ENCODE measurements at places on chromosomes 3 and 15.

DNA sequence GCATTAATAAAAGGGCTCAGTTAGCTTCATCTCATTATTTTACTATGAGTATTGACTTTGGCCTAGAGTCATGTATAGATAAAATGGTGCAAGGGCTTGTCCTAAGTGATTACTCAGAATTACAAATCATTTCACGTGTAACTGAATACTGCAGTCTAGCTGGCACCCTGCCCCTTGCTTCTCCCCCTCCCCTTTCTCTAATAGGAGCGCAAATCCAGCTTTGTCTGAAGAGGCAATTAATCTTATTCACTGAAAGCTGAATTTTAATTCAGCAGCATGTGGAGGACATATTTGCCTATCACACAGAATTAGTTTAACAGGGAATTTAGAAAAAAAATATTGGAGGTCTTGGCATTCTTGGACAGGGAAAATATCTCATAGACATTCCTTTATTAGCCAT, 412.1 kb upstream of the DPH6 start:
- DNase-seq, result no peak

DNA sequence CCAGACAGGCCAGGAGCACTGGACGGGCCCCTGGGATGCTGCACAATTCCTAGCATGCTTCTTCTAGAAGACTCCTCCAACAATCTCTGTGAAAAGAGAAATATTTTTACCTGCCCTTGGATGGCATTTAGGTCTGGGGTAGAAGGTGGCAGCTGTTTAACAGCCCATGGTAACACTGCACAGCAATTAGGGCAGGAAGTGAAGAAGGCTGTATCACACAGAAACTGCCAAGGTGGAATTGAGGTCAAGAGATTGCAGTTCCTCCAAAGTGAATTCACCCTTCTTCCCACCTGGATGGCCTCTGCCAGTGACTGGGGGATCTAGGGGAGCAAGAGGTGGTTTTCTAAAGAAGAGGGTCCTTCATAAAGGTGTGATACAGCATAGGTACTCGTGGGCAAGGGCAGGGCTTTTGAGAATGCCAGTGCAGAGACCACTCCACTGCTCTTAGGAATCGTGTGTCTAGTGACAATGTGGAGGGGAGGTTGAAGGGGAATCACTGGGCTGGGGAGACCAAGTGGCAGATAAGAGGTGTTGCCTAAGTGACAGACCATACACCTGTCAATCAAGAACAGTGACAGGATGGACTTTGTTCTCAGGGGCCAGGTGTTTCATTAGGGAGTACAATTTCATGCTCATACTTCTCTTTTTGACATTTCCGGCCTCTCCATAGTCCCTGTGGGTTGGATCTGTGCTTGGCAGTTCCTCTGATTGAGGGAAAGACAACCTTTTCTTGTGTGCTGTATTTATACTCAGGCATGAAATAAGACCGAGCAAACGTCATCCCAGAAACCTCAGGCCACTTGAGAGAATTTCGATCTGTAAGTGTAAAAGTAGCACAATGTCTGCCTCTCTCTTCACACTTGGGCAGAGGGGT, 83.5 kb upstream of the BCL6 start:
- no peak for DNase-seq

GRCh38 chr15:67915461-67916374, 75.9 kb upstream of the RNU6-1 start:
- no peak for DNase-seq

DNA sequence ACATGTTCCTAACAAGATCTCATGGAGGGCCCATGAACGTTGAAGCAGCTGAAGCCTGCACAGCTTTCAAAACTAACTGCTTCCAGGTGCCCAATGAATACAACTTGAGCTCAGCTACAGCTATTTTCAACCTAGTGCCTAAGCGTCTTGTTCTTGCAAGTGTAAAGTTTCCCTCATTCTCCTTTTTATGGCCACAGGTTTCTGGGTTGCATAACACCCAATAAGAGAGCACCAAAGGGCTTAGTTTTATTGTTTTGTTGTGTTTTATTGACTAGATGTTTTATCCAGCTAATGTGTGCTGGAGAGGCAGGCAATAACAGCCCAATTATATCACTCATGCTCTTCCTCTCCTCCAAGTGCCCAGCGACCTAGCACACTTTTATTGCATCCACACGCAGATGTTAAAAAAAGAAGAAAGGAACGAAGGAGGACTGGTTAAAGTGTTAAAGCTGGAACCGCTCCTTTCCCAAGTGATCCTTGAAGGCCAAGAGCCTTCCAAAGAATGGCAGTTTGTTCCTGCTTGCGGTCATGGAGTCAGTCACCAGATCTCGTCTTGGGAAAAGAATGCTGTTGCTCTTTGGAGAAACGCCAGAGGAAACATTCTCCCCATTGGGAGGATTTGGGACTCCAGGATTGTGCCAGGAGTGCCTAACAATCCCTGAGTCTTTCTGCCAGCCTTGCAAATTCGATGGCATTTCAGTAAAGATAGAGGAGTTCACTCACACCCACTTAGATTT, 156.9 kb downstream of the MEX3B start:
- DNase-seq, result no peak

GRCh38 chr3:19074257-19074900, 73.9 kb upstream of the KCNH8 start:
- DNase-seq, result no peak

DNA sequence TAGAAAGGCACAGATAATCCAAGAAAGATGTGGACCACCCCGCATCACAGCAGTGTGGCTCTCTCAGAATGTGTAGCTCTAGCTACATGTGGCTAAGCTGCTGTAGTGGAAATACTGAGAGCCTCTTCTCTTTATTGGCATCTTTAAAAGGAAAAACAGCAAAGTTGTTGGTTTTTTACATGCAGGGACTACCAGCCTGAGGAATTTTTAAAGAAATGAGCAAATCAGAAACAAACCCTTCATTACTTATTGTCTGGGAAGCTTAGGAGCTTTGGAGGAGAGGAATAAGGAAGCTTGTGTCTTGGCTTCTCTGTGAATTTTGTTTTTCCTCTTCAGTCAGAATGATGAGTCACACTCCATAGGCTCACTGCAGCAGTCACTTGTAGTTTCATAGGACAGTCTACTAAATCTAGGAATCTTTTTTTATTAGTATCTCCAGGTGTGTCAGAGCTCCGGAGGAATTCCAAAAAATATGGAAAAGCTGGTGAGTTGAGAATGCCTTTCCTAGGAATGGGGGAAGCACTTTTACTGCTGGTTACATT, 27.5 kb downstream of the POLG start:
- no peak for DNase-seq

DNA sequence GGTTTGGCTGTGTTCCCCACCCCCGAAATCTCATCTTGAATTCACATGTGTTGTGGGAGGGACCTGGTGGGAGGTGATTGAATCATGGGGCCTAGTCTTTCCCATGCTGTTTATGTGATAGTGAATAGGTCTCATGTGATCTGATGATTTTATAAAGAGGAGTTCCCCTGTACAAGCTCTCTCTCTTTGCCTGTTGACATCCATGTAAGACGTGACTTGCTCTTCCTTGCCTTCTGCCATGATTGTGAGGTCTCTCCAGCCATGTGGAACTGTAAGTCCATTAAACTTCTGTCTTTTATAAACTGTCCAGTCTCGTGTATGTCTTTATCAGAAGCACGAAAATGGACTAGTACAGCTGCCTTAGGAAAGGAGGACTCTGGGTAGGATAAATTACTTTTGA, 976.7 kb downstream of the MCTP2 start:
- DNase-seq, result no peak

Data from stimulated activated CD4-positive, alpha-beta T cell treated with anti-CD3 and anti-CD28 coated beads, TNF-alpha, amount 100 ng/mL, for 4 hours (primary cell).